ENCODE measurements at places on chromosomes 13 and 19. TPM values are rescaled to one million over a fixed set of nuclear protein-coding genes. Genes with fewer than 3 reads are reported as not detected.

The FGF9 gene
- 1.0 TPM for total RNA-seq

The LIG1 gene
- total RNA-seq: 88.2 TPM

The ZNF573 gene
- total RNA-seq: 9.1 TPM

The ATP8A2 gene
- 0.09 TPM for total RNA-seq

The PALM gene
- 16.1 TPM for total RNA-seq

The RXFP2 gene
- total RNA-seq: not detected

The ERICH6B gene
- not detected for total RNA-seq

The ZFP36 gene
- 29.7 TPM for total RNA-seq

The IER2 gene
- 72.0 TPM for total RNA-seq

The CALR3 gene
- total RNA-seq: 0.32 TPM

The MED26 gene
- 11.4 TPM for total RNA-seq

The USHBP1 gene
- not detected for total RNA-seq

The KLK12 gene
- total RNA-seq: not detected

The TTC9B gene
- not detected for total RNA-seq

The FPR2 gene
- not detected for total RNA-seq

The SMIM44 gene
- total RNA-seq: not detected

The SLC5A5 gene
- not detected for total RNA-seq

The KLK11 gene
- not detected for total RNA-seq

The HSPB6 gene
- total RNA-seq: 0.81 TPM
